ENCODE measurements at places on chromosomes 4 and X.

- DNase-seq, result no peak
Measured at GRCh38 chr4:7784131-7784870, 155.4 kb downstream of the AFAP1 start.

DNA sequence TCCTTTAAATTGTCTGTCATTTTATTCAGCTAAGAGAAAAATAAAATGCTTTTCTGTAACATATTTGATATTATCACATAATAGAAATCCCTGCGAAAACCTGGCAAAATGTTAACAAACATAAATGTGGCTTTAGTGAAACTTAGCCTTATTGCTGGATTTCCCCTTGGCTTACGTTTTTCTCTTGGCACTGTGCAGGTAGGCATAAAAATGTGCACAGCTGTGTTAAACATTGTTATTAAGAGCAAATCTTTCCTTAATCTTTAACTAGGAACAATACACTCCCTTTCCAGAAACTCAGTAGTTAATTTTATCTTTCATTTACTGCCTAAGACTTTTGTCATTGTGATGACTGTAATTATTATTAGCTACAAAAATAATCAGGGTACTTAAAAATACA, 202.4 kb upstream of the GNPDA2 start:
- DNase-seq, result no peak

DNA sequence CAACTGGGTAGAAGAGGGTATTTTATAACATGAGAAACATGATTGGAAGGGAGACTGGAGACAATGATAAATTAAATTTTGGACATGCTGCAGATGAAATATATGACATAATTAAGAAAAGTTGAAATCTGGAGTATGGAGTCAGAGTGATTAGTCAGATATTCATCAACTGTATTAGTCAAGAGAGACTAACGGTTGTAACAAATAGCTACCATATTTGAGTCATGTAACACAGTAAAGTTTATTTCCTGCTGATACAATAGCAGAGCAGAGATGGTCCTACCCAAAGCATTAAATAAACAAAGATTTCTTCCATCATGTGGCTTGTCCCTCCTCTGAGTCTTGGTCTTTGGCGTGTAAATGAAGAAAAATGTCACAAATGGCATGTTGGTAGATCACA, 321.3 kb downstream of the GALNTL6 start:
- DNase-seq, result no peak

GRCh38 chr4:148200960-148201359, 241.3 kb downstream of the NR3C2 start:
- DNase-seq, result no peak

DNA sequence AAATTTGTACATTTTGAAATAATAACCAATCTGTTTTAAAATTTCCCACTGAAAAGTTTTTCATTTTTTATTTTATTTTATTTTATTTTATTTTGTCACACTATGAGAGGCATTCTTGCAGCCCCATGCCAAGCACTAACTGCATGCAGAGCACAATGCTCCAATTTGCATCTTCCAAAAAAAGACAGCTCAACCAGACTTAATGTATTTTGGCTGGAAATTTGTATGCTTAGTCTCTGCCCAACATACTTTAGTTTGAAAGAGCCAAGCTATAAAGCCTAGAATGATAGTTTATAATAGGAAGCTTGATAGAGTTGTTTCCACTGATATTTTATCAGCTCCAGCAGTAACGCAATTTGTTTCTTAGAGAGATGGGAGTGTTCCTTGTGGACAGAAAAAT, 235.5 kb downstream of the GALNTL6 start:
- no peak for DNase-seq

DNA sequence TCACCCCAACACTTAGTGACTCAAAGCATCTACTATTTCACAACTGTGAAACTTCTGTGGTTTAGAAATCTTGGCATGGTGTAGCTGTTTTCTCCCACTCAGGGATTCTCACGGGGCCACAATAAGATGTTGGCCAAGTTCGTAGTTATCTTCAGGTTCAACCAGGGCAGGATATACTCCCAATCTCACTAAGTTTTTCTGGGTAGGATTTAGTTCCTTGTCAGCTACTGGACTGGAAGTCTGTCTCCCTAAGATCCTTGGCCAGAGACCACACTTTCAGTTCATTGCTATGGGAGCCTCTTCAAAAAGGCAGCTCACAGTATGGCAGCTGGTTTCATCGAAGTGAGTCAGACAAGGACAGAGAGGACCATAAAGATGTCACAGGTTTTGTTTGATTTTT, 111.7 kb upstream of the PDHA2 start:
- DNase-seq, result no peak

GRCh38 chr4:80422727-80423404, 87.3 kb downstream of the CFAP299 start:
- no peak for DNase-seq

GRCh38 chr4:99447079-99447478, 11.9 kb upstream of the ADH7 start:
- DNase-seq, result no peak

- no peak for DNase-seq
Measured at GRCh38 chr4:89334311-89334710, 26.7 kb upstream of the GPRIN3 start.

DNA sequence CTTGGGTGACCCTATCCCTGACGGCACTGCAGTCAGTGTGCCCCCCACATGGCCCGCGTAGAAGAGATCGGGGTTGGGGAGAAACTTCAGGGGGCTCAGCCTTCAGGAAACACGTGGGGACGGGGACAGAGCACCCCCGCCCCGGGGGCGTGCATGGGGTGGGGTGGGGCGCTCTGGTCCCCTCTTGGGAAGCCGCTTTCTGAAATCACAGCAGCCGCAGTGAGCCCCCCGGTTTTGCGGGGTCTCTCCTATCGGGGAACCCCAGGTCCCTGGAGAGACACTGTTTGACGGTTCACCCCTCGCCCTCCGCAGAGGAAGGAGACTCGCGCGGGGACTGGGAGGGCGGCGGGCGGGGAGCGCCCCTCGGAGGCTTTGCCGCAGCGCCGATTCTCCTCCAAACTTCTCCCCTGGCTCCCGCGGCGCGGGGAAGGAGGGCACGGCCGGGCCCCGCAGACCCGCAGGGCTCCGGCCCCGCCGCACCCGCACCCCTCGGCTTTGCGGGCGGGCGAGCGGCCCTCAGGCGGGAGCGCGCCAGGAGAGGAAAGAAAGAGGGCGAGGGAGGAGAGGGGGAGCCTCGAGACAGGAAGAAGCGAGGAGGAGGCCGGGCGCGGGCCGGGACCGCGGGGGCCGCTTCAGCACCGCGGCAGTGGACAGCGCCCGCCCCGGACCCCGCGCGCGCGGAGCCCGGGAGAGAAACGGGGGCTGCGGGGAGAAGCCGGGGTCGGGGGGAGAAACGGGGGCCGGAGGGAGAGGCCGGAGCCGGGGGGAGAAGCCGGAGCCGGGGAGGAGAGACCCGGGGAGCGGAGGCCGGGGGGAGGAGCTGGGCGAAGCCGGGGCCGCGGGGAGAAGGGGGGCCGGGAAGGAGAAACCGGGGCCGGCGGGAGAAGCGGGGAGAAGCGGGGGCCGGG, 612 bp downstream of the CPLX1 start:
- DNase-seq, result peak; percentile 20

GRCh38 chrX:49273181-49273727, 3.7 kb downstream of the PPP1R3F start:
- DNase-seq, result no peak

- DNase-seq, result no peak
Measured at GRCh38 chrX:54045563-54046228, 1.4 kb upstream of the PHF8 start.

DNA sequence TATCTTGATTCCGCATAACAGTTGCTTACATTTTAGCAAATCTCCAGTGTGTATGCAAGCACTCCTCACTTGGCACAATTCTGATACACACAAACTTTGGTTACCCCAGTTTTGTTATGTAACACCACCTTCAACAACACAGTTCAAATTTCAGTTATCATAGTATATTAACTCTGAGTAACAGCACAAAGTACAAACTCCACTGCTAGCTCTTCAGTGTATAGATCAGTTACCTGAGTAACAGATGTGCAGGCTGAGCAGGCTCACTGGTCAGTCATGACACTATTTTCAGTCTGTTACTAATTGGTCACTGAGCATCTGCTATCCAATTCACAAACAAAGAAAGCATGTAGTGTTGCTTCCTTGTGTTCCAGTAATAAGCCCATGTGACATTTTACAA, 55.4 kb downstream of the PKD2 start:
- no peak for DNase-seq

DNA sequence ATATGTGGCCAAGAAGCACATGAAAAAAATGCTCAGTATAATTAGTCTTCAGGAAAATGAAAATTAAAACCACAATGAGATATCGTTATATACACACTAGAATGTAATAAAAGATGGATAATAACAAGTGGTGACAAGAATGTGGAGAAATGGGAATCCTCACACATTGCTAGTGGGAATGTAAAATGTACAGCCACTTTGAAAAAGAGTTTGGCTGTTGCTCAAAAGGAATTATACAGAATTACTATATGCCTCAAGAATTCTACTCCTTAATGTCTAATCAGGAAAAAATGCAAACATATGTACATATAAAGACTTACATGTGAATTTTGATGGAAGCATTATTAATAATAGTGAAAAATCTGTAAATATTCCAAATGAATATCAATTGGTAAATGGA, 102.2 kb downstream of the SPCS3 start:
- no peak for DNase-seq

DNA sequence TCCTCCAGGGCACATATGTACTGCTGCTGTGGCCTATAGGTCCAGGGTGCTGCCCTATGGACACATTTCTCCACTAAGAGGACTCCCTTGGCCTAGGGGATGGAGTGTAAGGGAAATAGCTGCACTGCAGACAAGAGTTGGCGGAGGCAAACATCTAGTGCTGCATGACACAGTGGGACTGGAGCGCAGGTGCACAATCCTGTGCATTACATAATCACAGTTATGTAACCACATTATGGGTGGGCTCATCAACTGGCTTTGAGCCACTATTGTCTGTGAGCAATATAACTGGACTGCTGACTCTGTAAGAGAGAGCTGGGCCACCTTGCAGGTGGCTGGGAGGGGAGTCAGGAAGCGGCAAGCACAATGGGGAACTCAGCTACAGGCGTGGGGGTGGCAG, 3.2 kb upstream of the TIGD2 start:
- no peak for DNase-seq

- DNase-seq, result no peak
Measured at GRCh38 chrX:108614616-108615015, 121.7 kb downstream of the IRS4 start.

DNA sequence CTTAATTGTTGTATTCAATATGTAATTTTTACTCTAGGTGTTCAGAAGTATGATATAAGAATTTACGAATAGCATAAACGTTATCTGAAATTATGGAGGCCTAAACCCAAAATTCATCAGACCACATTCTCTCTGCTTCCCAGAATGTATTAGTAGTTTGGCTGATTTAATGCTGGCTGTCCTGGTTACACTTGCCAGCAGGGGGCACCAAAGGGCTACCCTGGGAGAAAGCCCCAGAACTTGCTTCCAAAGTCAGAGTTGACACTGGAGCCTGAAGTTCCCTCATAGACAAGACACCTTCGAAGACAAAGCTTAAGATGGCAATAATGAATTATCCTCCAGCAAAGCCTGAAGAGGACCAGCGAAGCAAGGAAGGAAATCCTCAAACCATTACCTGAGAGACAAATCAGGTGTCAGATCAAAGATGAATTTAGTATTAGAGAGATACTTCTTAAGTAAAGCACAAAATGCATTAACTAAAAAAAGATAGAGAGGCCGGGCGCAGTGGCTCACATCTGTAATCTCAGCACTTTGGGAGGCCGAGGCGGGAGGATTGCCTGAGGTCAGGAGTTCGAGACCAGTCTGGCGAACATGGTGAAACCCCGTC, 11.3 kb upstream of the ANOS1 start:
- peak; percentile 39 for DNase-seq

- DNase-seq, result no peak
Measured at GRCh38 chr4:143023239-143023918, 161.3 kb upstream of the USP38 start.

- no peak for DNase-seq
Measured at GRCh38 chrX:140599851-140600250, 95.0 kb upstream of the SOX3 start.

DNA sequence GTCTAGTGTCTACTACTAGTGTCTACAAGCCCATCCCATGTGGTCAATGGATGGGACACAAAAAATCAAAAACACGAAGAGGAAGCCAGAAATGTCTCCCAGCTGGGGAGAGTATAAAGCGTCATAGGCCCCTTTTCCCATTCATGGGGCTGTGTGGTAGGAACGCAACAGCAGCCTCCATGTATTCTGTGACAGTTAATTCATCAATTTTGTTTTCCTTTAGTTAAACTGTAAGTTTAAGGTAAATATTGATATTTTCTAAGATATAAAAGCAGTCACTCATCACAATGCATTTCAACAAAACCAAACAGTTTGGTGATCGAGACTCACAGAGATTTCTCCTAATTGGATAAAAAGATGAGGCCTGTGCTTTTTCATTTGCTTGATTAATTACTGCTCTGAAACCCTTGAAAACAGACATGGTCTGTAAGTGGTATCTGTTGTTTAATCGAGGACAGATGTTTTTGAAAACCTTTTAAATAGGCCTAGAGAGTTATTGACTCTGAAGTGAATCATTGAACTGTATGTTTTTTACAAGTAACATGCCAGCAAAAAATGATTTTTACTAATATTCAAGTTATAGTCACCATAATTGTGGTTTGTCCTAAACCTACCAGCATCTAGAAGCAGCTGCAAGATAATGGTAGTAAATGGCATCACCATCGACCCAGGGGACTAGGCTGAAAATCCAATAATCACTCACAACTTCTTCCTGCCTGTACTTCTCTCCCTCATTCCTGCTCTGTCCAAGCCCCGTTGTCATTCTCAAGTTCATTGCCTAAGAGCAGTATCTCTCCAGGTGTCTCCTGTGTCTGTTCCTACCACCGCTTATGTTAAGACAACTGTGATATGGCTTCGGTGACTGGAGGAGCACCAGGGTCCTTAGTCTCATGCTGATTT, 87.7 kb upstream of the SHISA3 start:
- DNase-seq, result no peak

DNA sequence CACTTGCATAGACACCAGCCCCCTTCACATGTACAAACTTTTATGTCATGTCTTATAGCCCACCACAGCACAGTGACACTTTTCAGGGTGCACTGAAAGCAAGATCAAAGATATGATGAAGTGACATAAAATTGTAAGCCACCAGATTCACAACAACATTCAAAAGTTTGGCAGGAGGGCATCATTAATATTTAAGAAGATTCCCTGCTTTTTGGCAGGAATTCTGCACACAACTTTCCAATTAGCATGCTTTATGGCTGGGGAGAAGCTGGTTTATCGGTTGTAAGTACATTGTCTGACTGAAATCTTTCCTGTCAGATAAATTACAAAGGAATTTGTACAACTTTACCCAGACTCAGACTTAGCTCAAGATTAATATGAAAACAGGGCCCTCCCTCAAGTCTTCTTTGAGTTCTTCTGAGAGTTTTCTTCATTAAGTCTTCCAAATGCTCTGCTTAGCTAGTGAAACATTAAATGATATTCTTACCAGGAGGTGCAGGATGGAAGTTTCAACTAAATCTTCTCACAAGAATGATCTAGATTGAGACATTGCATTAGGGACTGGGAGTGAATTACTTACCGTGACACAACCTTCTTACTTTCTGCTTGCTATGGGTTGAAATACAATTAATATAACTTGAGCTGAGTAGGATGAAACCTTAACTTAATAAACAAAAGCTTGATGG, 523.8 kb downstream of the PPARGC1A start:
- DNase-seq, result no peak
